ENCODE measurements at places on chromosomes 2 and 18. TPM values are rescaled to one million over a fixed set of nuclear protein-coding genes. Genes with fewer than 3 reads are reported as not detected.

The SLC30A3 gene
- 3.0 TPM for total RNA-seq

The MGAT5 gene
- total RNA-seq: 12.2 TPM

The GYPC gene
- total RNA-seq: not detected

The POTEF gene
- total RNA-seq: not detected

The FAM110C gene
- 0.23 TPM for total RNA-seq

The CDH20 gene
- total RNA-seq: not detected

The NCL gene
- total RNA-seq: 767 TPM

The AQP12B gene
- not detected for total RNA-seq

The NEMP2 gene
- 8.6 TPM for total RNA-seq

The COL6A3 gene
- 0.14 TPM for total RNA-seq

The IL18RAP gene
- total RNA-seq: not detected

All from A549 treated with GW870086 at 1 μM for 4 hours (cell line).